ENCODE measurements at places on chromosomes 13 and 19. TPM values are rescaled to one million over a fixed set of nuclear protein-coding genes. Genes with fewer than 3 reads are reported as not detected.

DNA sequence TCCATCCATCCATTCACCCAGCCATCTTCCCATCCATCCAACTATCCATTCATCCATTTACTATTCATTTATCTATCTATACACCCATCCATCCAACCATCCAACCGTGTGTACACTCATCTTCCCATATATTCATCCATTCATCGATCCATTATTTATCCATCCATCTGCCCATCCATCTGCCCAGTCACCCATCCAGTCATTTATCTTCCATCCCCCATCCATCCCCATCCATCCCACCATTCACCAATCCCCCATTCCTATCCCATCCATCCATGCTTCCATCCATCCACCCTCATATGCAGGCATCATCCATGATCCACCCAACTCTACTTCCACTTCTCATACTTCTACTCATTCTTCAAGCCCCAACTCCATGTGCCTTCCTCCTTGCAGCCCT is 14.0 kb upstream of the HOMER3 start:
- no peak for DNase-seq
- H3K4me1 ChIP-seq, result no peaks in the 10 kb centered on the region
- no peaks in the 10 kb centered on the region for H3K27me3 ChIP-seq
- H3K4me3 ChIP-seq, result no peak overlapping the region
- H3K36me3 ChIP-seq, result no peaks in the 10 kb centered on the region

PCDH20 gene
- total RNA-seq, result 50.7 TPM

- no peaks in the 10 kb centered on the region for H3K27me3 ChIP-seq
- H3K36me3 ChIP-seq, result no peaks in the 10 kb centered on the region
- H3K4me1 ChIP-seq, result peaks cover 22% of the 10 kb centered on the region
- H3K27ac ChIP-seq, result no peak overlapping the region
Measured at GRCh38 chr13:32023698-32024097, 7.9 kb upstream of the FRY start.

GRCh38 chr19:28523619-28524018 is 689.3 kb downstream of the UQCRFS1 start:
- H3K36me3 ChIP-seq, result no peaks in the 10 kb centered on the region
- H3K4me3 ChIP-seq, result no peak overlapping the region
- H3K27ac ChIP-seq, result no peak overlapping the region
- H3K4me1 ChIP-seq, result no peaks in the 10 kb centered on the region
- no peaks in the 10 kb centered on the region for H3K27me3 ChIP-seq

DNA sequence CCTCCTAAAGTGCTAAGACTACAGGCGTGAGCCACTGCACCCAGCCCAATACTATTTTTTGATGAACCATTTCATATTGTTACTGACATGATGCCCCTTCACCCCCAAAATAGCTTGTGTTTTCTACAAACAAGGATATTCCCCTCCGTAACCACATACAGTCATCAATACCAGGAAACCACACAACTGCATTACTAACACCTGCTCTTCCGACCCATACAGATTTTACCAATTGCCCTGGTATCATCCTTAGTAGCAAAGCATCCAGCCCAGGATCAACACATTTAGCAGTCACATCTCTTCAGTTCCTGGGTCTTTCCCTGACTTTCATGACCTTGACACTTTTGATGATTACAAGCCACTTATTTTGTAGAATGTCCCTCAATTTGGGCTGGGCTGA is 33.6 kb downstream of the KCTD15 start:
- H3K27me3 ChIP-seq, result no peaks in the 10 kb centered on the region
- H3K27ac ChIP-seq, result no peak overlapping the region
- H3K4me1 ChIP-seq, result no peaks in the 10 kb centered on the region
- DNase-seq, result no peak

ATP4A gene
- total RNA-seq, result not detected

DNA sequence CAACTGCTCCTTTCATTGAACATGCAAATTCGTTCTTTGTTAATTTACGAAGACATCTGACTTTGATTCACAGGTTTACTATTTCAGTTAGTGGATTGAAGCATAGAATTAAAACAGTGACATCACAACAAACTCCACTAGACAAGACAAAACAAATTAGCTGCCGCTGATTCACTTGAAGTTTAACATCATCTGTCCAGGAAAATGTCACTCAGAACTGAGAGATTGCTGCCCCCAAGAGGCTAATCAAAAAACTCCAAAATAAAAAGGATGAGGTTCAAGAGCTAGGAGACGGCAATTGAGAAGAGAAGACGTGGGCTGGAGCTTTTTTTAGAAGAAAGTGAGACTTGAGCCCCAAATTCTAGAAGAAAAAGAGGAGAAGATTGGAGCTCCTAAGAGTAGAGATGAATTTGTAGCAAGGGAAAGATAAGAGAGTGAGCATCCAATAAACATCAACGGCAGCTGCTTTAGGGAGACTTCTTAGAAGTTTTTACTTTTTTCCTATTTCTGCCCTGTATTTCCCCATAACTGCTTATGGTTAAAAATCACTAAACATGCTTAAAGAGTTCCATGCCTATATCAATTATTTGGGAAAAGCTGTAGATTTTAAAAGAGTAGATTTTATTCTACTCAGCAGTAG is 40.8 kb upstream of the TPP2 start:
- H3K4me3 ChIP-seq, result no peak overlapping the region
- no peak for DNase-seq
- no peak overlapping the region for H3K27ac ChIP-seq
- H3K4me1 ChIP-seq, result no peaks in the 10 kb centered on the region
- H3K36me3 ChIP-seq, result no peaks in the 10 kb centered on the region

MIPEP gene
- 107 TPM for total RNA-seq

DNA sequence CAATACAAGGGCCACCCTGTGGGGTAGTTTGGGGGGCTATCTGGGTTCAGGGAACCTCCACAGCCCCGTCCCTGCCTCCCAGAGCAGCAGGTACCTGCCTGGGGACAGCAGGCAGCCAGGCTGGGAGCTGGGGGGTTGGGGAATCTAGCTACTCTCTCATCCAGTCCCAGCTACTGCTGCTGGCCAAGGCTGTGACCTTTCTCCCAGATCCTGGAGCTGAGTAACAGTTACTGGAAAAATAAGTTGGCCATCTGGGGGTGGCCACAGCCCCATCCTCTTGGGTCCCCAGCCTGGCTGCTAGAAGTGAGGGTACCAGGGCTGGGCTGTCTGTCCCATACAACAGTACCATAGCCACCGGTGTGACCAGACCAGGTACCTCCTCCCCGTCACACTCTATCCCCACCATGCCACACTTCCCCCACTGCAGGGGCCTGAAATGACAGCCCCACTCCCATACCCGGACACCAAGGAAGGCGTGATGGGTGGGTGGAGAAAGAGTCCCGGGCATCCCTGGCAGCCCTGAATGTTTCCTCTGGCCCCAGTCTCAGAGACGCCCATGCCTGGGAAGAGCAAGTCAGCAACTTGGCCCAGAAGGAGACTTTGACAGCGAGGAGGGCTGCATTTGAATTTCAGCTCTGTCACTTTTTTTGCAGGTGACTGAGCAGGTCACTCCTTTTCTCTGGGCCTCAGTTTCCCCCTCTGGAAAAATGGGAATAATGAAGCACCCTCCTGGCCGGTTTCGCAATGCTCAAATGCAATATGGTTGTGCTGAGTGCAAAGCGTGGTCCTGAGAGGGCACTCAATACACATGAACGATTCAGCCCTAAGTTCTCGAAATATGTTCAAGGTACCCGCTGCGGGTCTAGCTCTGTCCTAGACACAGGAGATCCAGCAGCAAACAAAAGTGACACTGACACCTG is 30.7 kb upstream of the NFIC start:
- peaks cover 44% of the 10 kb centered on the region for H3K4me1 ChIP-seq
- DNase-seq, result peak; percentile 87
- peak overlapping the region; percentile 92 for H3K27ac ChIP-seq
- no peaks in the 10 kb centered on the region for H3K27me3 ChIP-seq

GRCh38 chr13:27942972-27943371 is 23.2 kb downstream of the PDX1 start:
- no peaks in the 10 kb centered on the region for H3K36me3 ChIP-seq
- no peak overlapping the region for H3K27ac ChIP-seq
- no peaks in the 10 kb centered on the region for H3K4me1 ChIP-seq
- H3K27me3 ChIP-seq, result no peaks in the 10 kb centered on the region

KCNN1 gene
- 0.63 TPM for total RNA-seq

ZNF430 gene
- total RNA-seq, result 1.7 TPM

LYL1 gene
- 10.2 TPM for total RNA-seq

DNA sequence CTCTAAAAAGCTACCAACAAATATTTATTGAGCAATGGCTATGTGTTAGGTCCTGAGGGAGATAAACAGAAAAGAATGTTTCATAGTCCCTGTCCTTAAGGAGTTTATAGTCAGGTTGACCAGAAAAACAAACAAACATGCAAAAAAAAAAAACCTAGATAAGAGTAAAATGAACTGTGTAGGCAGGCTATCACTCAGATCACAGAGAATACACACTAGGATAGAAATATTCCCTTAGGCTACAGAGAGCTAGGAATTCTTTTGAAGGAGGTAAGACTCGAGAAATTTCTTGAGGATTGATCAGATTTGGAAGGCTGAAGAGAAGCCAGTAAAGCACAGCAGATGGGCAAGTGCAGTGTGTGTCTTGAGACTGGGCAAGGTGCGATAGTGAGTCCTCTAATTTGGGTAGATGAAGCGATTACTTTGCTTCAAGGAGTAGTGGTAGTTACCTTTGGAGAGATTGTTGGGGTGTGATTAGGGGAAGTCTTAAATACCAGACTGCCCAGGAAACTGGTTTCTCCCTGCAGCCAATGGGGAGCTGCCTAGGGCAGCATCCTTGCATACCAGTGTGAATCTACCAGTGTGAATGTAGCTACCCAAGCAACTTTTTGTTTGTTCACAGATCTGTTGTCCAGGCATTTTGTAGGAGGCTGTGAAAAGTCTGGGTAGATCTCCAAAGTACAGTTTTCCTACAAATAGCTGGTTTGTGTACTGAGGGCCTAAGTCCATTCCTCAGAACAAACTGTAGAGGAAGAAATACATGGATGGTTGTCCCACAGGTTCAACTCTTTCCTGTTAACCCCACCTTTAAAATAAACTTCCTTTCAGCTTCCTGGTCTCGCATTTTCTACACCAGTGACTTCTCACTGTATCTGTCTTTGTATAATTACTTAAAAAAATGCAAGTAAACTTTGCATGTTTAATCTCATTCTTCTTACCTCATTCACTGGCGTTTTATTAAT is 314.1 kb downstream of the KLF5 start:
- H3K36me3 ChIP-seq, result no peaks in the 10 kb centered on the region
- no peak overlapping the region for H3K27ac ChIP-seq
- no peak for DNase-seq

LIN37 gene
- total RNA-seq, result 13.6 TPM

DNA sequence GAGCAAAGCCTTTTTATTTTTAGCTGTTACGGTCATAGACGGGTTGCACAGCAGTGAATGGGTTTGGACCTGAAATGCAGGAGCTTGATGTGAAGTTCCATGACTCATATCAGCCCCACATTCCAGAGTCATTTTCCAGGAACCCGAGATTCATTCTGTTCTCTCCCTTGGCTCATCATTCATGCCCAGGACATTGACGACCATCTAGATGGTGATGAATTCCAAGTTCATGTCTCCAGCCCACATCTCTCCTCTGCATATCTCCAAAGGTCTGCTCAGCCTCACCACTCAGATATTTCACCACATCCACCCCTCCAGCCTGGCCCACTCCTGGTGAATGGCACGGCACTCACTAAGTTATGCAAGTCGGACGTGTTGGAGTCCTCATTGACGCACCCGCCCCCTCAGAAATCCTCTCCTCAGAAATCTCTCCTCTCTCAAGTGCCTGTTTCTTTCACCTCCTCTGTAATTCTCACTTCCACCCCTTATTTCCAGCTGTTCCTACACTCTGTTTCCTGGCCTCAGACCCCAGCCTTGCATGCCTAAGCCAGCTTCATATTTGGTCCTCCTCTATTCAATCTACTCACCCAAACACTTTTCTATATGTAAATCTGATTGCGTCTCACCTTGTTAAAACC is 83.1 kb downstream of the ALOX5AP start:
- H3K36me3 ChIP-seq, result no peaks in the 10 kb centered on the region
- peak; percentile 83 for DNase-seq
- no peak overlapping the region for H3K27ac ChIP-seq
- no peak overlapping the region for H3K4me3 ChIP-seq
- no peaks in the 10 kb centered on the region for H3K4me1 ChIP-seq

DNA sequence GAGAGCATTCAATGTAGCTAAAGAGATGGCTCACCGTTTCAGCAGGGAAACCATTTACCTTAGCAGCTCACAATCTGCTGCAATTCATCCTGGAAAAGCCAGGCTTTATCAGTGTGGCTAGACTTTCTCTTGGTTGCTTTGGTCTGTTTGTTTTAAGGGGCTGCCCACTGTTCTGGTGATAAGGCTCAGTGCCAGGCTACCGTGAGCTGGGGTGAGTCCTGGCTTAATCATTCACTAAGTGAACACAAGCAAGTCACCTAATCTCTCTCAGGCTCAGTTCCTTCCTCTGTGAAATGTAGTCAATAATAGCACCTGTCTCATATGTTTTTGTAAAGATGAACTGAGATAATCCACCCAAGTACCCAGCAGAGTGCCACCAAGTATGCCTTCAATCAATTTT is 229.0 kb downstream of the TEX29 start:
- no peak for DNase-seq
- H3K27ac ChIP-seq, result no peak overlapping the region
- H3K4me3 ChIP-seq, result no peak overlapping the region
- H3K27me3 ChIP-seq, result no peaks in the 10 kb centered on the region
- H3K4me1 ChIP-seq, result no peaks in the 10 kb centered on the region
- H3K36me3 ChIP-seq, result no peaks in the 10 kb centered on the region

DNA sequence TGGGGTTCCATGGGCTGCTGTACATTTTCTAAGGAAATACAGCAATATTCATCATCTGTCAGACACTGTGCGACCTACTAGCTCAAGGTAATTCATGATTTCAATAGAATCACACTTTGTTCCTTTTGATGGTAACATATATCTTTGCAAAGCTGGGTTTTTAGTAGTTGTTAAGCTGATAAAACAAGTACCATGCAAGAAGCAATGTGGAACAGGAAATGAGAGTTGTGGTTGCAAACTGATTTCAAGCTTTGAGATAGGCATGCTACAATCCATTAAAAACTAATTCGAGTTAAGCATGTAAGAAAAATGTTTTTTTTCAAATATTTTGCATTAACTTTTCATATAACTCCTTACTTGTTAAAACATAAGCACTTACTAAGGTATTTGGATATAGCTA is 6.8 kb upstream of the MBNL2 start:
- no peaks in the 10 kb centered on the region for H3K27me3 ChIP-seq
- H3K36me3 ChIP-seq, result no peaks in the 10 kb centered on the region
- no peak overlapping the region for H3K27ac ChIP-seq
- no peak for DNase-seq
- H3K4me3 ChIP-seq, result no peak overlapping the region
- no peaks in the 10 kb centered on the region for H3K4me1 ChIP-seq

DNA sequence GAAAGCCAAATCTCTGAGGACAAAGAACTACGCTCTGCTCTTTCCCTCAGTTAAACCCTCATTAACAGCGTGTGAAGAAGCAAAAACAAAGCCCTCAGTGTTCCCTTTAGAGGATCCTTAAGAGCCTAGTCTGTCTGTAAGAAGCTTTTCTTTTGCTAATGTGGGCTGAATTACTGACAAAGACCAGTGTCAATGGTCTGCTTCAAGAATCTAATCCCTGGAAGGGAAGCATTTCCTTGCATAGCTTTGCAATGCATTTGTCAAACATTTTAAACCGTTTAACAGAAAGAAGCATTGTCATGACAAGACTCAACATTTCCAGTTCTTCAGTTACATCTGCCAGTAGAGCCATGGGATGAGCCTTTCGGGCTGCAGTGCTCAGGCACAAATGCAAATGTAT is 64.9 kb downstream of the EDNRB start:
- no peaks in the 10 kb centered on the region for H3K4me1 ChIP-seq
- no peaks in the 10 kb centered on the region for H3K36me3 ChIP-seq
- H3K27me3 ChIP-seq, result no peaks in the 10 kb centered on the region
- H3K4me3 ChIP-seq, result no peak overlapping the region

Data from right atrium auricular region (tissue), 2 donors.